Memory B cell (primary cell): ENCODE measurements at places on chromosomes 1 and 21.
A peak's percentile ranks its signal among the peaks of the same experiment; 100 is the strongest.

DNA sequence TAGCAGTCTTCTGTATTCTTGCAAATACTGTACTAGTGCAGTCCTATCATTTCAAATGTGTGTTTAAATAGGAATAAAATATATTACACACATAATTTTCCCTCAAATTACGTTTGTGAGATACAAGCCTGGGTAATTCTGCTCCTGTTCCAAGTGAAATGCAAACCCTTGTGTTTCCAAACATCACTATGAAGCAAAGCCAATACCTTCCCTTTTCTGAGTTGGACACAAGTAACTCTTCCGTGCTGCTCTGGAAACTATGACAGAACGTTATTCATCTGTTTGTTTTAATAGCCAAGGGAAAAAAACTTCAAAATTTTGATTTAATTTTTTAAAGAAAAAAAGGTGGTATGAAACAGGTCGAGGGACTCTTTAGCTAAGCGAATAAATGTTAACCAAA lies 73.7 kb upstream of the UBE2U start:
- DNase-seq = no peak

DNA sequence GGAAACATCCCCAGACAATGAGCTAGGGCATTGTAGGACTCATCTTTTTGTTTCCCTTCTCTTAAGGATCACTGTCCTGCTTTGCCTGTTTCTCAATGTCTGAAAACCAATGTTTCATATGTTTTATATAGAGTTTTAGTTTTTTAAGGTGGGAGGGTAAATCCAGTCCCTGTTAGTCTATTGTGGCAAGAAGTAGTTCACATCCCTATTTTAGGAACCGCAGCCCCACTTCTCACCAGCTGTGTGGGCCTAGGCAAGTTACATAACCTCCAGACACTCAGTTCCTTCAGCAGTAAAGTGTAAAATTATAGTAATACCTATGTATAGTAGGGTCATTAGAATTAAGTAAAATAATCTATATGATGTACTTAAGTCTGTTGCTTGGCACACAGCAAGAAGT lies 105.8 kb upstream of the WLS start:
- DNase-seq = no peak

- DNase-seq = no peak
These were observed 36.1 kb downstream of the SLC45A1 start for GRCh38 chr1:8354038-8354437.

- DNase-seq = no peak
These were observed 42.9 kb upstream of the CD2 start for GRCh38 chr1:116711263-116711840.

DNA sequence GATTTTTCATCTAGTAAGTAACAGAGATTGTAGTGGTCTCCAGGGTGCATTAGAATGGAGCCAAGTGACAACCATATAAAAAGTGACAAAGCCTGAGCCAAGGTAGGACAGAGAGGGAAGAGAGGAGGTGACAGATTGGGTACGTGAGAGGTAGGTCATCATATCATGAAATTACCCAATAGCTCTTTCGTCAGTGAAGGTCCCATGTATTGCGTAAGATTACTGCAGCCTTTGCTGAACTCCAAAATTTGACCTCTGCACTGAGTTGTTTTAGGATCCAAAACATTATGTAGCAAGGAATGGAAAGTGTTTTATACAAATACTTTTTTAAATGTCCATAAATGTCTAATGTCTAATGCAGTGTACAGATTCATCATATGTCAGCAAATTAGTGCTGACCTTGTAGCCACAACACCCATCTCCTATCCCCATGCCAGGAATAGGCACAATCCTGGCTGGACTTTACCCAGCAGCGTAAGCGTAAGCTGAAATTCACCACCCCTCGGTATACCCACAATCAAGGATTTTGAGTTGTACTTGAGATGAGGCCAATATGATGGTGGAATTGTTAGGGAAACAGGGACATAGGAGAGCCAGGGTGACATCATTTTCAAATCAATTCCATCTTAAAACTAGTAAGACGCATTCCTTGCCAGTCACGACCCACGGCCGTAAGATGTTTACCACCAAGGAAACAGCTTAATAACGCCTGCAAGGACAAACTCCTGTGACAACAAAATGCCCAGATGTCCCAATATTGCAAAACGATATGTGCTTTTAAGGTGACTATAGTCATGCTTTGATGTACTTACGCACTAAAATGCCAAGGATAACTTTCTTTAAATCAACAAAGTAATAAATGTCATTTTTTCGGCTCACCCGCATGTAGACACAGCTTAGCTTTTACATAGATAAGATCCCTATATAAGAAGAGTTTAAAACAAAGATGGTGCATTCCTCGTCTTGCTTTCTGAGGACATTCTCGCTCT lies 38.1 kb upstream of the GREM2 start:
- no peak for DNase-seq

GRCh38 chr1:155977690-155978324 lies 540 bp downstream of the ARHGEF2 start:
- no peak for DNase-seq

DNA sequence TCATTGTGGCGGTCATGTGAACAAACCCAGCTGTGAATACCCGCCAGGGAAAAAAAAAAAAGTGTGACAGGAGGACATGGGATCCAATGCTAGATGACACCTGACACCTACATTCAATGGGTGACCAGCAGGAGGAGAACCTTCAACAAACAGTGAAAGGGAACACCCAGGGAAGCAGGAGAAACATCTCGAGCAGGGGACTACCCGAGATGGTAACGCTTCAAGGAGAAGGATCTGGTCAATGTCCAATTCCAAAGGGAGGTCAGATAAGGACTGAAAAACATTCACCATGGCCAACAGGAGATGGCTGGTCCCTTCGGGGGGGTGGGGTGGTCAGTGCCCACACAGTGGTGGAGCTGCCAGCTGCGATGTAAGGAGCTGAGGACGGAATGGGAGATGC lies 46.3 kb downstream of the PTPN14 start:
- DNase-seq = no peak

DNA sequence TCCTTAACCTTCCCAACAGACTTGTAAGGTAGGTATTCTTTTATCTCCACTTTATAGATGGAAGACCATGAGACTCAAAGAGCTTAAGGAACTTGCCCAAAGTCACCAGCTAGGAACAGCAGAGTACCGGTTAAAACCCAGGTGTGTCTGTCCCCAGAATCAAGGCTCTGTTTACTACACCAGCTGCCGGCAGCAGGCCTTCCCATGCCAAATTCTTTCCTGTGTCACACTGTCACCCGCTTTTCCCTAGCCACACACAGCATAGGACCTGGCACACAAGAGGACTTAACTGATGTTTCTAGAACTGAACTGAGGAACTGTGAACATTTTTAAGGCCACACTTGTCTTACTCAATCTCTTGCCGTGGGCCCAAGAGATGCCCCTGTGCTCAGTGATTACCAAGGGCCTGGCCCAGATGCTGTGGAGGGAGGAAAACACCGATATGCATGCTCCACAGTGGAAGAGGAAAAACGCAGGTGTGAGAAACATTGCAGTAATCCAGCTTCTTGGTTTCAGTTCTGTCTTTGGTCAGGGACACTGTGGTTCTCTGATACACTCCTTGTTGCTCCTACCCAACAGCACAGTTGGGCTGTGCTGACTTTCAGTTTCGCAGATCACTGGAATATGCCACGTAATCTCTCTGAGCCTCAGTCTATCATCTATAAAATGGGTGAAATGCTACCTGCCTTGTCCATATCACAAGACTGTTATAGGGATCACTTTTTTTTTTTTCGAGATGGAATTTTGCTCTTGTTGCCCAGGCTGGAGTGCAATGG lies 13.9 kb upstream of the LY9 start:
- DNase-seq = peak; percentile 70

GRCh38 chr1:73026114-73026513 lies 743.8 kb upstream of the NEGR1 start:
- DNase-seq = no peak

GRCh38 chr1:225880636-225881035 lies 1.5 kb downstream of the TMEM63A start:
- no peak for DNase-seq

- DNase-seq = no peak
These were observed 7.7 kb downstream of the NOC2L start for GRCh38 chr1:951364-951763.

- DNase-seq = no peak
These were observed 14.6 kb downstream of the OTUD7B start for GRCh38 chr1:149995927-149996326.
